AG04450 (cell line): ENCODE measurements at places on chromosomes 6 and 20.

GRCh38 chr20:59821201-59821600 is 112.2 kb downstream of the SYCP2 start:
- DNase-seq, result no peak

DNA sequence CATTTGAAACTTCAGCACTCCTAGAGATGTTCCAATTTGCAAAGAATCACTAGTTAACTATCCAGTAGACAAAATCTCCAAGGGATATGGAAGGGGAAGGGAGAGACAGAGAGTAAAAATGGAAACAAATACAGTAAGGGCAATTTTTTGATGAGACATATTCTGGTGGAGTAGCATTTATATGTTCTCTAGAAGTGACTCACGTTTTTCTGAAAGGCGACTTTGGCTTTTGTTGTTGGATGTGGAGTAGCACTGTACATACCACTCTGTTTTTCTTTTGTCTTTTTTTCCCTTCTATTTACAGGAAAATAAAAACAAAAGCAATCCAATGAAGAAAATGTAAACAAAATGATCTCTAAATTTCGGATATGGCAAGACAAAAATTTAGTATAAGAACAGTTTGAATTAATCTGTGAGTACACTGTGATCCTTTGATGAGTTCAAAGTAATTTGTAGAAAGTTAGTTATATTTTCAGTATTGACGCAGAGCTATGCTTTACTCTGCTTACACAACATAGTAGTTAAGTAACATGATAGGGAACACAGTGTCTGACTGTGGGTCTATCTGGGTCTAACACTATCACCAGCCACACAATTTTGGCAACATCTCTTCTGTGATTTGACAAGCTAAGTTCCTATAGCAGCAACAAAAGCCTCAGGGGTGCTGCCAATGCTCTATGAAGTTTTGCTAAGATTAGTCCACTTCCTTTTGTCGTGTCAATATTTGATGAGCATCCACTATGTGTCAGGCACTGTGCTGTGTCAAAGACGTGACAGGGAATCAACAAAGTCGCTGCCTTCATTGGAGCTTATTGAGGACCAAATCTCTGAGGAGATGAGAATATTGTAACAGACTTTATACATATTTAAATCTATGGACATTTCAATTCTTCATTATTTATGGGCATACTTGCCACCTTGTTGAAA is 27.3 kb upstream of the TAGAP start:
- DNase-seq, result no peak

DNA sequence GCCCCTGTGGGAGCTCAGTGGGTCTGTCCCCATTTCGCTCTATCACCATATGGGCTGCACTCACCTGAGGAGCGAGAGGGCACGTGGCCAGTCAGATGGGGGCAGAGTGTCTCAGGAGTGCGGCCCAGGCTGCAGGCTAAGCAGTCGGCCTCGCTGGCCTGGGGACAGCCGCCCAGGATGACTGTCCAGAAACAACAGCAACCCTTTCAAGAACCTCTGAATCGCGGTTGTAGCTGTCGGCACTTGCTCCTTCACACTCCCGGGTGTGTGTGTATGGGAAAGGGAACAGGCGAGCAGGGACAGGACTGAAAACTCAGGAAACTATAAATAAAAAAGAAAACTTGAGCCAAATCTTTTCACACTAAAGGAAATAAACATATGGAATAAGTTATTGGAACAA is 63.1 kb downstream of the TFAP2A start:
- DNase-seq, result no peak

DNA sequence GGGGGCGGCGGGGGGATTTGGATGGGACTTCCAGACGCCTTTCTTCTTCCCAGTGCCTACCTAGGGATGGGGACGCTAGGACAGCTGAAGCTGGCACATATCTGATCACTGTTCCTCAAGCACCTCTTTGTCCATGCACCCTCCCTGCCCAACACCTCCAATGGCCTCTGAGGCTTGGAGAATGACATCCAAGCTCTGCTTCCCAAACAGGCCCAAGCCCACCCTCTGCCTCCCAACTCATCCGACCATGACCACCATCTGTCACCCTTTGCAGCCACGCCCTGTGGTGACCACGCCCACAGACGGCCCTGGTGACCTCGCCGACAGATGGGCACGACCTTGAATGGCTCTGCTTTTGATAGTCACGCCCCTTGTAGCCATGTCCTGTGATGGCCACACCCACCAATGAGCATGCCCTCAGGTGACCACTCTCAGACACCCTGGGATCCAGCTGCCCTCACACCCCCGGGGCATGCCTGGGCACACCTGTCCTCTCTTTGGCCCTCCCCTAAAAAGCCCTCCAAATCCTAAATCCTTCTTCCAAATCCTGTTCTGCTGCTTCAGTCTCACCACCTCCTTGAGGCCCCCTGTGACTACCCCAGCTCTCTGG is 51.0 kb downstream of the SSR1 start:
- no peak for DNase-seq

DNA sequence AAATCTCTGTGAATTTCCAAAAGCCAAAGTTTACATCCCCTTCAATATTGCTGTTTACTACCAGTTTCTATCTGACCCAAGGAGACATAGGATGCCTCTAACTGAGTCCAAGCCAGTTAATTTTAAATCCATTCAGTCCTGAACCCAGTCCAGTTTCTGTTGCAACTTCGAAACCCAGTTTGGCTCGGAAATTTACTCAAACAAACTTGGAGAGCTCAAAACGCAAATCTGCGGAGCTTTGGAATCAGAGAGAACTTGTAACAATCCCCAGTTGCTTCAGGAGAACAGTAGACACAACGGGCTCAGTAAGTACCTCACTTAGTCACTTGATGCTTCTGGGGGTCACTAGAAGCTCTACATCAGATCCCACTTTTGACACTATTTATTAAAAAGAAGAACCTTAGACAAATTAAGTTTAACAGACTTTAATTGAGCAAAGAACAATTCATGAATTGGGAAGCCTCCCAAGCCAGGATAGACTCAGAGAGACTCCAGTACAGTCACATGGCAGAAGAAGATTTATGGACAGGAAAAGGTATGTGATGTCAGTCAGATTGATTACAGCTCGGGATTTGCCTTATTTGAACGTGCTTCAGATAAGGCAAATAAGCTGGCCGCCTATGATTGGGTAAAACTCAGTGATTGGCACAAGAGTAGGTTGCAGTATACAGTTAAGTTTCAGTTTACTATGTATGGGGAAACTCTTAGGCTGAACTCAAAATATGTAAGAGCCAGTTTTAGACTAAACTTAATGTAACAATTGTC is 118.0 kb downstream of the RFPL4B start:
- DNase-seq, result no peak

GRCh38 chr6:148367411-148368024 is 24.9 kb downstream of the SASH1 start:
- peak; percentile 38 for DNase-seq

DNA sequence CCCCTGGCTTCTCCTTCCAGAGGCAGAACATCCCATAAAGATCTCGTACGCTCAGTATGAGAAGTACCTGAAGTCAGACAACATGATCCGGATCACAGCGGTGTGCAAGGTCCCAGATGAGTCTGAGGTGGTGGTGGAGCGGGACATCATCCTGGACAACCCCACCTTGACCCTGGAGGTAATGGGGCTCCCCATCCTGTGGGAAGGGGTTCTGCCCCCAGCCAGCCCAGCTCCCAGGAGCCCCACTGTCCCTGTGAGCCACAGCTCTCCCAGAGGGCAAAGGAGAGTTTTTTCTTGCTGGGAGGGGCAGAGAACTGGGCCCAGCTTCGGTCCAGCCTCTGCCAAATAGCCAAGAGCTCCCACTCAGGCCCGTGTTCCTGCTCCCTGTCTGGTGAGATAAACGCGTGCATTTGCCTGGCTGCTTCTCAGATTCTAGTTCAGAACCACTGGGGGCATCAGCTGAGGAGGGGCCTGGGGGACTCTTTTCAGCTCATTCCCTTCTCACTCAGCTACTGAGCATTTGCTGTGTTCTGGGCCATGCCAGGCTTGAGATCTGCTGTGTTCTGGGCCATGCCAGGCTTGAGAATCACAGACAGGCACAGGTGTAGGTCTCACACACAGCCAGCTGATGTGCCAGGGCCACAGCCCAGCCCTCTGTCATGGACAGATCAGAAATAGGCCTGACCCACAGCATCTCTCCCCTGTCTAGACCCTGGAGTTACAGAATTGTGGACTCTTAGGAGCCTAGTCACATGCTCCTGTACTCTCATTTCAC is 39.5 kb downstream of the TGM3 start:
- DNase-seq, result no peak
